Epithelial cell of esophagus (primary cell): ENCODE measurements at places on chromosomes 11 and 22.

DNA sequence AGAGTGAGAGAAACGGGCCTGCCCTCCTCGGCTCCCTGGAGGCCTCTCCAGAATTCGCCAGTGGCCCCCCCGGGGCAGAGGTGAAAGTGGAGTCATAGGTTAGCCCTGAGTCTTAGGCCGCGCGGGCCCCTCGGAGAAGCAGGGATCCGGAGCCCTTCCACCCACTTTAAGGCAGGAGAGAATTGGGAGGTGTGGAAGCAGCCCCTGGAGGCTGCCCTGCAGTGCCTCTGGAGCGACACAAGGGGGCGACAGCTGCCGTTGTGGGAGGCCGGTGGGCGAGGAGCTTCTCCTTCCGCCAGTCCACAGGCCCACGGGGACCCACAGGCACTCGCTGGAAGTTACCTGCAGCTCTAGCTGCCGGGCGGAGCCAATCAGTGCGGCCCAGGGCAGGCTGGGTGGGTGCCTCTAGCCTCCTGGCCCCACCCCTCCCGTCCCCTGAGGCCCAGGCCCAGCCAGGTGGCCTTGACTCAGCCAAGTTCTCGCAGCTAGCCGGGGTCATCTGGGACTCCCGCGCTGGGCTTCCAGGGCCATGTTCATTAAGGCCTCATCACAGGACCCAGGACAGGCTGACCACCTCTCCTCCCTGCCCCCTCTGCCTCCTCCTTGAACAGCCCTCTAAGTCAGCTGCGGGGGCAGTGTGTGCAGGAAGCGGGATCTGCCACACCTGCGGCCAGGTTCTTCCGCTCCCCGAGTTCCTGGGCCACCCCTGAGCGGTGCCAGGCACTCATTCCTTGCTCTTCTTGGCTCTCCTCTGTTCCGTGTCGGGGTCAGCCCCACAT, 5.0 kb downstream of the DGKZ start:
- DNase-seq: peak; percentile 59

GRCh38 chr11:64059339-64060140, 23.8 kb downstream of the FLRT1 start:
- DNase-seq: no peak

GRCh38 chr11:48024635-48025071, 44.3 kb downstream of the PTPRJ start:
- no peak for DNase-seq

DNA sequence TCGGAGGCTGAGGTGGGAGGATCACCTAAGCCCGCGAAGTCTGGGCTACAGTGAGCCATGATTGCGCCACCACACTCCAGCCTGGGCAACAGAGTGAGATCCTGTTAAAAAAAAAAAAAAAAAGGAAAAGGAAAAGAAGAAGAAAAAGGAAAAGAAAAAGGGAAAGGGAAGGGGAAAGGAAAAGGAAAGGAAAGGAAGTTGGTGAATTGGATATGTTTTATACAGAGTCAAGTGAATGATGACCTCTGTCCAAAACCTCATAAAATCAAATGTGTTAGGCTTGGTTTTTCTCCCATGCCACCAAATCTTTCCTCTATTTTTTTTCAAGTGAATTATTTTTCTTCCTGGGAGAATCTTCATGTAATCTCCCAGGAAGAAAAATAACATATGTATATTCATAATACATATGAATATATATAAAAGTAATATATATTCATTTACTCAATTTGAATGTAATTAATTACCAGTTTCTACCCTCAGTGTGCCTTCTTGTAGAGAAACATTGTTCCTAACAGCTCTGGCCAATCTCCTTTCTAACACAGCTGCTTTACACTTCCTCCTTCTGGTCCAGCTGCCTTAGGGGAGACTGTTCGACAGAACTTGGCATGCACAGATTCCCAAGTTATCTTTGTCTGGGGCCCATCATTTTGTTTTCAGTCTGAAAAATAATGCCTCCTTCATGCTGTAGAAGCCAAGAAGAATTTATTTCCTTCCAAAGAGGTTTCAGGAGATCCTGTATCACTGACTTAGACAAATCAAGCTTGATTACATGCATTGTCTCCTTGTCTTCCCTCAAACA, 111.9 kb downstream of the CCDC34 start:
- no peak for DNase-seq

GRCh38 chr11:96798445-96798844, 408.6 kb downstream of the JRKL start:
- DNase-seq: no peak

DNA sequence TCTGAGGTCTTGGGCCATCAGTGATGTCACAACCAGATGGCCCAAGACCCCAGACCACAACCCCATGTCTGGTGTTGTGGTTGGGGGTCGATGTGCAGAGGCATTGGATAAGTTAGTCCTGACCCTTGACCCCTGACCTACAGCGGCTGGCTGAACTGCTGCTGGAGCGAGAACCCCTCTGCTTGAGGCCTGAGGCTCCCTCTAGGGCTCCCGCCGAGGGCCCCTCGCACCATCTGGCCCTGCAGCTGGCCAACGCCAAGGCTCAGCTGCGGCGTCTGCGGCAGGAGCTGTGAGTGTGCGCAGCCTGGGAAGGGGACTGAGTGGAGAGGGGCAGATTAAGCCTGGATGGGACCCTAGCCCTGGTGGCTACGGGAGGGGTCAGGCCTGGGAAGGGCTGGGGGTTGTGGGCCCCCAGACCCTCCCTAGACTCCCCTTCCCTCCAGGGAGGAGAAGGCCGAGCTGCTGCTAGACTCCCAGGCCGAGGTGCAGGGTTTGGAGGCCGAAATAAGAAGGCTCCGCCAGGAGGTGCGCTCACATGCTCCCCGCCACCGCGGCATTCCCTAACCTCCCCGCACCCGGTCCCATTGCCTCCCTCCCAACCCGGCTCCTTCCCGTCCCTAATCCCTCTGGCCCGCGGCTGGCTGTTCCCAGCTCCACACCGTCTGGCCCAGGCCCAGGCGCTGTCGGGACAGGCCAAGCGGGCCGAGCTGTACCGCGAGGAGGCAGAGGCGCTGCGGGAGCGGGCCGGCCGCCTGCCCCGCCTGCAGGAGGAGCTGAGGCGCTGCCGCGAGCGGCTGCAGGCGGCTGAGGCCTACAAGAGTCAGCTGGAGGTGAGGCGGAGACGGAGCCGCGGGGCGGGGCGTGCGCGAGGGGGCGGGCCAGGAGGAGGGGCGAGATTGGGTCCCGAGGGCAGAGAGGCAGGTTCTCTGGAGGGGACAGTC, 2.1 kb downstream of the CCDC88B start:
- peak; percentile 96 for DNase-seq

DNA sequence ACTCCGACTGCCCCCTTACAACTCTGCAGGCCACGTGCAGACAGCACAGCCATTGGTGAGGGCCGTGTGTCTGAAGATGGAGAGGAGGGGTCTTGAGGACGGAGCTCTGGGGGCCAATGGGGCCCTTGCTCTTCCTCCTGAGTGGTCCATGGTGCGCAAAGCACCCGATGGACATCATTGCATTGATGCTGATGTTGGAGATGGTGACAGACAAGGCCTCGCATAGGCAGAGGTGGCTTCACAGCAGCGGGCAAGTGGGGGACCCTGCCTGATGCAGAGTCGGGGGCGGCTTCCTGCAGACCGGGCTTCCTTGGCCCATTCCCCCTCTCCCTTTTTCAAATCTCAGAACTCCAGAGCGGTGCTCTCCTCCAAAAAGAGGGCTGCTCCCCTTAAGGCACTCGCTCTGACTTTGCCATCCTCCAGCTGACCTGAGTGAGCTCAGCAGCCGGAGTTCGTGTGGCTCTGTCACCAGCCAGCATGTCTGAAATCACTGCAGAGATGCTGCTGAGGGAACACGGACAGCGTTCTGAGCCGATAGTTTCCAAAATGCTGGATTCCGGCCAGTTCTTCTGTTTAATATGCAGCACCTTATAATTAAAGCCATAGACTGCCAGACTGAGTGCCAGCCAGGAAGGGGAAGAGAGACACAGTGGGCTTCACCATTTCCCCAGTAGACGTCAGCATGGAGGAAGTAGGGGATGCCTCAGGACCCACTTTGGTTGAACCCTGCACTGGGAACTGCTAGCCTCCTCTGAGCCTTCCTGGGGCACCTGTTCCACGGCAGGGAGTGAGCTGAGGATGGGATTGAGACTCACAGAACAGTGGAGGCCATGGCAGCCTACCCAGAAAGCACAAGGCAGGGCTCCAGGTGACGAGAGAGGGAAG, 278.2 kb downstream of the BRD1 start:
- DNase-seq: no peak

DNA sequence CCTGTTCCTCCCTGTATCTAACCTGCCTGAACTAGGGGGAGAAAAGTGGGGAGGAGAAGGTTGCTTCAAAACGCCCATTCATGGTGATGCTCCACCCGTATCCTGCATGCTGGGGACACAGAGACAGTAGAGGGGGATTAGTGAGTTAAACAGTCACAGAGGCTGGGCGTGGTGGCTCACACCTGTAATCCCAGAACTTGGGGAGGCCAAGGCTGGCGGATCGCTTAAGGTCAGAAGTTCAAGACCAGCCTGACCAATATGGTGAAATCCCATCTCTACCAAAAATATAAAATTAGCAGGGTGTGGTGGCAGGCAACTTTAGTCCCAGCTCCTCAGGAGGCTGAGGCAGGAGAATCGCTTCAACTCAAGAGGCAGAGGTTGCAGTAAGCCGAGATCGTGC, 1.8 kb upstream of the DENND5A start:
- DNase-seq: no peak

DNA sequence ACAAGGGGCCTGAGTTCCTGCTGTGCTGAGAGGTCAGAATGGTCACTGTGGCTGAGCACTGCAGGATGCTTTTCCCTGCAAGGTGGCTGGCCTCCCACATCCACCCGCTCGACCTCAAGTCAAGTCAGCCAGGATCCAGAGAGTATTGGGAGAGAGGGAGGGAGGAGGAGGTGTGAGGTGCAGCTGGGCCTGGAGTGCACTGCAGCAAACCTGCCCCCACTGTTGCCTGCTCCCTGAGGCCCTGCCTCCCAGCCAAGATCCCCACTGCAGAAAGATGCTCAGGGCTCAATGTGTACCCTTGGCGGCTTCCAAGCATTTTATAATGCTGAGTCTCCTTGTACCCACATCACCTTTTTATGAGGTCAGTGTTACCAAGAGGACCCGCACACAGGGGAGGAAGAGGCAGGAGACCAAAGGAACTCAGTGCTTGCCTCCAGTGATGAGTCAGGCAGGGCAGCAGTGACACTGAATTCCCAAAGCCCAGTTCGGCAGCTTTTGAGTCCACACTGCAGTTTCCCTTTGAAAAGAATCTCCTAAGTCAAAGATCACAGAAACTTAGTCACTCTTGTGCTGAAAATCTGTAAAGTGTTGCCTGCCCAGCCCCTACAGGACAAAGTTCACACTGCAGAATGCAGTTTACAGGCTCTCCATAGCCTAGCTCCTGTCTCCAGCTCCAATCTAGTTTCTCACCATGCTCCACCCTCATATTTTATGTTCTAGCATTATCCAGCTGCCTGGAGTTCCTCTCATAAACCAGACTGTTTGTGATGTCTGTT, 3.1 kb downstream of the ENDOD1 start:
- DNase-seq: peak; percentile 53

- DNase-seq: no peak
Measured at GRCh38 chr11:64642871-64643255, 51.8 kb downstream of the SLC22A12 start.
